ENCODE measurements at places on chromosomes 5 and 9.
A peak's percentile ranks its signal among the peaks of the same experiment; 100 is the strongest.

DNA sequence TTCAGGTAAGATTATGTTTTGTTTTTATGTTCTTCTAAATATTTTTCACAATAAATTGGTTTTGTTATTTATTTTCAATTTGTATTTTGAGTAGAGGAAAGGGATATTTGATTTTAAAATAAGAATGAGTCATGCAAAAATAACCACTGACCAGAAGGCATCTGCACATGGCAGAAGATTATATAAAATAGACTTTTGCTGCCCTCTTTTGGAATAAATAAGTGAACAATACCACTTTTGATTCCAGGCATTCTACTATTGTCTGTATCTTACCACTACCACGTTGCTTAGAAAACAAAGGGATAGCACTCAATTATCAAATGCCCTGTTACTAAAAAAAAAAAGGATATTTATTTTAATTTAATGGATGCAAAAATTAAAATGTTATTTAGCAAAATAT, 227.3 kb upstream of the ITGA1 start:
- peak; percentile 3 for DNase-seq

GRCh38 chr5:173495225-173495904, 121.1 kb downstream of the BOD1 start:
- no peak for DNase-seq

DNA sequence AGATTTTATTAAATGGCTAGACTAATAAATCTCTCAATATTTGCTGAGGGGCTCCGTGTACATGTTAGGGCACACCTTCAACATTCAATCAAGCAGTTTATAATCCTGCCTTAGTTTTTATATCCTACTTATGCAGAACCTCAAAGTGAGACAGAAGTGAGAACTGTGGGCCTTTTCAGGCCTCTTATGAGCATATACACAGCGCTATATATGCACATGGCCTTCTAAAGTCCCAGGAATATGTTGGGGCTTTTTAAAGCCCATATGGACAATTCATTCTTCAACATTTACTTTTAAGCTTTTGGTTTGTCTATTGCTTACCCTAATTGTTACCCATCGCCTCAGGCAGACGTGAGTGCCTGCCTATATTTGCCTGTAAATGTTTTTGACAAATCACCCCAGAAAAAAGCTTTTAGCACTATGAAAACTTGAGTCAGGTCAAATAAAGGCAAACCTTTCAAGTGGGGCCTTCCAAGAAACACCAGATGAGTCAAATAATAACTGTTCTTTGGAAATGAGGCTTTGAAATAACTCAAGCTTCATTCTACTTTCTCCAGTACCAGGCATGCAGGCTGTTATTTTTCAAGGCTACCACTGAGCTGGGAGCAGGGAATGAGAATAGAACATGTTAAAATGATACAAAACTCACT, 58.2 kb downstream of the ESM1 start:
- DNase-seq, result no peak

DNA sequence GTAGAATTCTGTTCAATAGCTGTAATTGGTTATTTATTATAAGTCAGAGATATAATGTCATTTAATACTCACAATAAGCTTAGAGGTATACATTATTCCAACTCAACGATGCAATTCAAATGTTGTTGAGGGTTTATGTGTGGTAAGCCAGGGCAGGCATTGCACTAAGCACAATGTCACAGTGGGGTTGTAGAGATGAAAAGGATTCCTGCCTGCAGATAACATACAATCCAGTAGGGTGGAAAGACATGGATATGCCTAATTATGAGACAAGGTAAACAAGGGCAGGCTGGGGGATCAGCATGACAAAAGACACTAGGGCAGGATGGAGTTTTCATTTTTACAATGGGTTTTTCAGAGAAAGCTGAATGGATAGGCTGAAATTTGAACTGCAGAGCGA, 98.7 kb upstream of the PALM2AKAP2 start:
- DNase-seq, result no peak

- peak; percentile 76 for DNase-seq
Measured at GRCh38 chr5:78243639-78244038, 50.9 kb downstream of the AP3B1 start.

GRCh38 chr9:123434619-123435240, 78.7 kb downstream of the CRB2 start:
- DNase-seq, result peak; percentile 3

- DNase-seq, result peak; percentile 15
Measured at GRCh38 chr5:14748180-14748900, 83.8 kb downstream of the OTULIN start.

GRCh38 chr9:97362777-97363545, 48.9 kb upstream of the TDRD7 start:
- DNase-seq, result no peak

DNA sequence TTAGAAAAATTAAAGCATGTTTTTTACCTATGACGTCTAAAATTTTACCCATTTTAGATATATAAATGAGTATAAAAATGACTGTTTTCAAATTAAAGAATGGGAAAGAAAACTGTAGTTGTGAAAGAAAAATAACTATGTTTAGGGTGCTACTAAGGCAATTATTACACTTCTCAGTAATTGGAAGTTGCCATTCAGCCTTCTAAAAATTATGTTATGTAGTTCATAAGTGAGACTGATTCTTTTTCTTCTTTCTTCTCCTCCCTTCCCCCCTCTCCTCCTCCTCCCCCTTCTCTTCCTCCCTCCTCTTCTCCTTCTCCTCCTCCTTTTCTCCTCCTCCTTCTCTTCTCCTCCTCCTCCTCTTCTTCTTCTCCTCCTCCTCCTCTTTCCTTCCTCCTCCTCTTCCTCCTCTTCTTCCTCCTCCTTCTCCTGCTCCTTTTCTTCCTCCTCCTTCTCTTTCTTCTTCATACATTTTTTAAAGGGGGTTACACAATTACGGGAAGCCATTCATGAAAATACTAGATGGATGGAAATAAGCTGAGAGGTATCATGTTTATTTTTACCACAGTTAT, 223.6 kb downstream of the CETN3 start:
- no peak for DNase-seq

Data from amniotic epithelial cell (primary cell).